ENCODE measurements at places on chromosomes 1 and 21.

GRCh38 chr1:11806307-11806936 lies 431 bp downstream of the CLCN6 start:
- DNase-seq, result no peak

- no peak for DNase-seq
Measured at GRCh38 chr1:31577515-31578192, 1.3 kb downstream of the TINAGL1 start.

DNA sequence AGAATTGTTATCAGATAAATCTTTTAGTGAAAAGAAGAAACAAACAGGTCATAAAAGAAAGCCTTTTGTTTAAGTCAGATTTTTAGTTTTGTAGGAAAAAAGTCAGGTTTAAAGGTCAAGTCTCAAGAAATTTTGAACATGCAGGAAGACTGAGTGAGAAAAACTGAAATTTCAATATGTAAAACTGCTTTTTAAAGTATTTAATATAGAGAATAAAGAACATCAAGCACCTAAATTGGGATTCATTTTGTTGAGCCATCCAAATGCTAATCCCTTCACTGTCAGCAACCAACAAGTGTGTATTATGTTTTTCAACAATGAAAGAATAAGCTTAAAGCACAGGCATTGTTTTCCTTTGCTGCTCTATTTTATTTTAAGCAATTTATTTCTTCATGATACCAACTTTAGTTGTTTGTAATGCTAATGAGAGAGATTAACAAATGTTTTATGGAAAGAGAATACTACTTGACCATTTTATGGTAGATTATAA lies 114.9 kb upstream of the SERTAD4 start:
- DNase-seq, result no peak

DNA sequence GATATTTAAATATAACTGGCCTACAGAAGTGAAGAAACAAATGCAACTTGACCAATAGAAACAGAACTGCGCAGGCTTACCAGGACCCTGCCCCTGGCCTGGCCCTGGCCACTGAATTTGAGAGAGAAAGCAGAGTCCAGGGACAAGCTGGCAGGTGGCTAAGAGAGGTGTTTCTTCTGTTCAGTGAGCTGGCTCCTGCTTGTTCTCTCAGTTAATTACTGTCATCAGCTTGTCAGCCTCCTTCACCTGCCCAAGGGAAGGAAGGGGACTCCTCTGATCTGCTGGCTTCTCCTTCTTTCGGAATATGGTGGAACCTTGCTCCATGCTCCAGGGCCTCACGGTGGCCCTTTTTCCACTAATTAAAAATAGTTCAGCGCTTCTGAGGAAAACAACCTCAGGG lies 388.4 kb downstream of the DISC1 start:
- DNase-seq, result no peak

- no peak for DNase-seq
Measured at GRCh38 chr21:38605236-38605635, 107.0 kb upstream of the ERG start.

DNA sequence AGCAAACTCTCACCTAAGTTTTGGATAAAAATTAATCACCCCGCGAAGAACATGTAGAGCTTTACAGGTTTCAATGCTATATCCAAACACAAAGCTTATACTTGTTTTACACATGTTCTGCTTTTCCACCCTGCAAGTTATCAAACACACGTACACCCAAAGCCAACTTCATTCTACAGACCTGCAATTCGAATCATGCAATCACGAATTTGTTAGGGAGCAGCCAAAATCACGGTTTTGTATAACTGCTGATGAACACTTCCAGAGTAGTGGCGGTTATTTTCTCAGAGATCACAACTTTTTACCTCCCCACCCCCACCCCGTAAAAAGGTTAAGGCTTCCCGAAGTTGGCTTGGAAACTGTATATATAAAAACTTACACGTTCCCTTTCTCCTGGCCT lies 1.4 kb downstream of the HMGN1 start:
- DNase-seq, result no peak

DNA sequence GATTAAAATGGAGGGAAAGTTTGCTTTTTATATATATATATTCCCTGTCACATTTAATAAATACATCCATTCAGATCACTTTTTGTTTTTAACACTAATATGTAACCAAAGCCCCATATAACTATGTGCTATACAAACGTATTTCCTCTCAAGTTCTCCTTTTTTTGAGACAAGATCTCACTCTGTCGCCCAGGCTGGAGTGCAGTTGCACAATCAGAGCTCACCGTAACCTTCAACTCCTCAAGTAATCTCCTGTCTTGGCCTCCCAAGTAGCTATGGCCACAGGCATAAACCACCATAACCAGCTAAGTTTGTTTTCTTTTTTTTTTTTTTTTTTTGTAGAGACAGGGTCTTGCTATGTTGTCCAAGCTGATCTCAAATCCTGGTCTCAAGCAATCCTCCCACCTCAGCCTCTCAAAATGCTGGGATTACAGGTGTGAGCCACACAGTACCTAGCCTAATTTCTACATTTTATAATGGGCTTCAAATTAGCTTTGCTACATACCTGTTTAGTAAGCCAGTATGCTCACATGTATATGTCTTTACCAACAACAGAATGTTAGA lies 120.0 kb downstream of the TGFBR3 start:
- DNase-seq, result no peak

DNA sequence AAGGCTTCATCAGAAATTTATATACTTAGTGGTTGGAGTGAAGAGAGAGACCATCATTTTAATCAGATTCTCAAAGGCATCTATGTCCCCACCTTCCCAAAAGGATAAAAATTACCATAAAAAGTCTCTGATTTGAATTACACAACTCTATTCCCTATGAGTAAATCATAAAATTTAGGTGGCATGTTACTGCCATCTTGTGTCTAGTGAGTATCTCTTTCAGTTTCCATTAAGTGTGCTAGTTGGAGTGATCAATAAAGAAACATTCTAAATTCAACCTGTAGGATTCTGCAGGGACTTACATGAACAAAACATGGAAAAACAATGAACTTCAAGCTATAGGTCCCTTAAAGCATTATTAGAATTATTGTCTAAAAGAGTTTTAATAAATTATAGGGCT lies 655.4 kb downstream of the LTN1 start:
- no peak for DNase-seq

DNA sequence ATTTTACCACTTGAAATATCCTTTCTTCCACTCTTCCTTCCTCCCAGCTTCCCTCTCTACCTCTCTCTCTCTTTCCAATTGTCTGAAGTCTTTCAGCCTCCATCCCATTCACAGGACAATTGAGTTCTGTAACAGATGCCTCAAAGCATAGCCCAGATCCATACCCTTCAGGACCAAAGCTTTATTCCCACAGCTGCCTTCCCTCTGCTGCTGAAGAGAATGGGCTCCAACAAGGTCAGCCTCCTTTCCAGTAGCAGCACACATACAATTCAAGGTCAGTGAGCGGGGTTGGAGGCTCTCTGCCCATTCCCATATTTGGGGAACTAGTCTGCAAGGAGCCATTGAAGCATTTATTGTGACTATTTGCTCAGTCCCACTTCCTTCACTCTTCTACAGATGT lies 179.9 kb downstream of the DPYD start:
- DNase-seq, result no peak

GRCh38 chr1:41359211-41360073 lies 1.8 kb upstream of the FOXO6 start:
- DNase-seq, result no peak

- DNase-seq, result no peak
Measured at GRCh38 chr1:228219962-228220780, 12.3 kb downstream of the OBSCN start.

GRCh38 chr1:91502672-91503184 lies 2.1 kb downstream of the CDC7 start:
- DNase-seq, result no peak

- DNase-seq, result peak; percentile 81
Measured at GRCh38 chr1:6246497-6247467, 2.8 kb downstream of the HES3 start.

- DNase-seq, result no peak
Measured at GRCh38 chr1:200033511-200034261, 6.2 kb downstream of the NR5A2 start.

DNA sequence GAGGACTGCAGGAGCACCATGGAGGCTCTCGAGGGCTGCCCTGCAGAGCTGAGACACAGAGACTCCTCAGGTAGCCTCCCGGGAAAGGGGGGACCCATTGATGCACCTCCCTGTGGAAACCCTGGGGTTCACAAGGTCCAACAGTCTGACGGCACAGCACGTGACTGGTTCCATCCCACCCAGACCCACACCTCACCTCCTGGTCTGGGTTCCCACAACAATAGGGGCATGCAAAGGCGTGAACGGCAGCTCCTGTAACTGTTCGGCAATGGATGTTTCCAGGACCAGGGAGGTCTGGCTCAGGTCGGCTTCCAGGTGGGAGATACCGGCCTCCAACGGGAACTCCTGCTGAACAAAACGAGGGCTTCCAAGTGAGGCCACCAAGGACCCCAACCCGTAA lies 86.8 kb downstream of the NPHP4 start:
- DNase-seq, result no peak

- no peak for DNase-seq
Measured at GRCh38 chr1:85378534-85378933, 86.4 kb downstream of the DDAH1 start.

DNA sequence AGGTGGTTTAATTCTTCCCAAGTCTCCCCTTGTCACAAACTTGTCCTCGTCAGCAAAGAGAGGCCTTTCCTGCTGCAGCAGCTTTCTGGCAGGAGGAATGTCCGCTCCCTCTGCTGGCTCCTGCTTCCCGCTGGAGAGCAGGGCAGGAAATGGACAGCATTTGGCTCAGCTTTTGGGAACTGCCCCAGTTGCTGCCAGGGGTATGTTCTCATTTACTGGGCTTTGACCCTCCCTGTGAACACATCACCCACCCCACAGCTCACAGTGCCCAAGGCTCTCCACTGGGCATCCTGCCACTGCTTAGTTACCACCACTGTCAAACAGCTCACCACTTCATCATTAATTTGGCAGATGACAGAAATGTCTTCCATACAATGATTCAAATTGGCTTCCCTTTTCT lies 75.4 kb downstream of the MRPL37 start:
- DNase-seq, result no peak

GRCh38 chr21:15740383-15740782 lies 10.6 kb downstream of the USP25 start:
- DNase-seq, result no peak

GRCh38 chr1:24111996-24112779 lies at the start of gene MYOM3:
TSS of gene MYOM3 (minus strand) at chr1:24112135. CDS start at chr1:24108636, 3,499 bp downstream.
- DNase-seq, result peak; percentile 15

- peak; percentile 58 for DNase-seq
Measured at GRCh38 chr1:22024485-22025367, 23.3 kb downstream of the CELA3A start.

GRCh38 chr1:19387045-19387467 lies 74.9 kb downstream of the SLC66A1 start:
- DNase-seq, result no peak

DNA sequence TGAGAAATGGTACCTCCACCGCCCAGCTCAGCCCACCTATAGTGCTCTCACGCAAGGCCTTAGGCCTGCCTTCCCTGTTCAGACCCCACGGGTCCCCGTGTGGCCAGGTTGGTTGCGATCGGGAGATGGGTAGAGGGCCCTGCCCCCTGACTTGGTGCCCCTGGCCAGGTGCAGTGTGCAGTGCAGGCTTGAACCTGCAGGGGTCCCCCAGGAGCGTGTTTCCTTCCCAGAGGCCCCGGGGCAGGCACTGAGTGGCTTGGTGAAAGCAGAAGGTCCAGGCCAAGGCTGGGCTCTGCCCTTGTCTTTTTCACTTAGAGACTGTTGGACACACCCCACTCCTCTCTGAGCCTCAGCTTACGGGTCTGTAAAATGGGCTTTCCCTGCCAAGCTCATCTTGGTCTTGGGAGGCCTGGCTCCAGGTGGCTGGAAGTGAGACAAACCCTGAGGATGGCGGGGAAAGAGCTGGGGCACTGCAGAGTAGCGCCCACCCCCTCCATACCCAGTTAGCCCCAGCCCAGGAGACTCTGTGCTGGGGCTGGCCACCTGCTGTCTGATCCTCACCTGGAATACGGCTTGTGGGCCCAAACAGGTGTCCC lies 9.3 kb upstream of the HES5 start:
- peak; percentile 56 for DNase-seq

DNA sequence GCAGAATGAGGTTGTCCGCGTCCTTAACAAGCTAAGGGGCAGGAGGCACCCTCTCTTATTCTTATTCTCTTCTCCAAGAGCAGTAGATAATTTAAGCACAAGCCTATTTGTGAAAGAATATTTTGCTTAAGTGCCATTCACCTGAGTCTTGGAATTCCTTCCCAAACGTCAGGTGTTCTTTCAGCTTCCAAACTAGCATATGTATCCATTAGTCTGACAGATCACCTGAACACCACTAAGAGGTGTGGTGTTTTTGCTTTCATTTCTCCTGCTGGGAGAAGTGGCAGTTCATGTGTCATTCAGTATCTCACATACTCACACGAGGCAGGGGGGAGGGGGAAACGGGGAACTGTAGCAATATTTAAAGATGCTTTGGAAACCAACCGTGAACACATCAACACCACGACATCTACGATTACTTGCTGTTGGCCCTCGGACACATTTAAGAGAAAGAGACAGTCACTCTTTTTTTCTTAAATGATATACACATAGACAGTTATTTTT lies 45.5 kb upstream of the RBM15 start:
- no peak for DNase-seq

GRCh38 chr1:25527226-25527846 lies 16.1 kb upstream of the LDLRAP1 start:
- DNase-seq, result no peak

DNA sequence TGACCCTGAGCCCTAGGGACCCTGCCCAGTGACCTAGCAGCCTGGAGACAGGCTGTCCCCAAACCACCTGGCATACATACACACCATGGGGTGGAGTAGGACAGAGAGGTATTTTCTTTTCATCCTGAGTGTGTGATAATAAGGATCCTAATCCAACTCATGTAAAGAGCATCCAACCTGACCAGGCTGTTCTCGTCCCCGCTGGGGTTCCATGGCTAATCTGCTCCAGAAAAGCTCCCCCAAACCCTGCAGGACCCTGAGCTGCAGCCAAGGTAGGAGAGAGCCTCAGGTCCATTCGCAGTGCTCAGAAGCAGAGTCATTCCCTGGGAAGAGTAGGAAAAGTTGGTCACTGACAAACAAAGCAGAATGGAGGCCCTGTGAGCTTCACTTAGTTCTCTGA lies 31.4 kb downstream of the KCND3 start:
- no peak for DNase-seq

DNA sequence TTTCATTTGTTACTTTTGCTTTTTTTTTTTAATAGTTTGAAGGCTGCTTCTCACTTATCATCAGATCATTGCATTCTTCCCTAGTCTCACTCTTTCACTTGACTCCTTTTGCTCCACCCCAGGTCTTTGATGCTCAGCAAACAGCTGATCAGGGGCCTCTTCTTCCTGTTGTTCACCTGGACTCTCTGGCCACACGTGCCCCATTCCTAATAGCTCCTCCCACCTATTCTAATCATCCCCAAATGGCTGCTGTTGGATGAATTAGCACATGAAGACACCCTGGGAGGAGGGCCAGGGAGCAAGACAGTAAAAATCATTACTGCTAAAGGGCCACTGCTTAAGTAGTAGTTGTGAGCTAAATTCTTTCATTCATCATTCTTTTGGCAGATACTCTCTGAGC lies 119.5 kb downstream of the MAB21L3 start:
- DNase-seq, result no peak

- DNase-seq, result no peak
Measured at GRCh38 chr1:179476484-179476883, 99.3 kb downstream of the NPHS2 start.
